ENCODE measurements at places on chromosomes 2 and 18. TPM values are rescaled to one million over a fixed set of nuclear protein-coding genes. Genes with fewer than 3 reads are reported as not detected.
A peak's percentile ranks its signal among the peaks of the same experiment; 100 is the strongest.

- no peaks in the 10 kb centered on the region for H3K27me3 ChIP-seq
- peaks cover 53% of the 10 kb centered on the region for H3K4me1 ChIP-seq
- no peak for DNase-seq
- no peak overlapping the region for H3K27ac ChIP-seq
- H3K36me3 ChIP-seq, result no peaks in the 10 kb centered on the region
These were observed 82.1 kb downstream of the CDC42EP3 start for GRCh38 chr2:37589298-37589697.

- no peaks in the 10 kb centered on the region for H3K27me3 ChIP-seq
- H3K36me3 ChIP-seq, result no peaks in the 10 kb centered on the region
- H3K4me1 ChIP-seq, result no peaks in the 10 kb centered on the region
- DNase-seq, result no peak
- H3K27ac ChIP-seq, result no peak overlapping the region
These were observed 143.7 kb upstream of the RPRM start for GRCh38 chr2:153622285-153622684.

DNA sequence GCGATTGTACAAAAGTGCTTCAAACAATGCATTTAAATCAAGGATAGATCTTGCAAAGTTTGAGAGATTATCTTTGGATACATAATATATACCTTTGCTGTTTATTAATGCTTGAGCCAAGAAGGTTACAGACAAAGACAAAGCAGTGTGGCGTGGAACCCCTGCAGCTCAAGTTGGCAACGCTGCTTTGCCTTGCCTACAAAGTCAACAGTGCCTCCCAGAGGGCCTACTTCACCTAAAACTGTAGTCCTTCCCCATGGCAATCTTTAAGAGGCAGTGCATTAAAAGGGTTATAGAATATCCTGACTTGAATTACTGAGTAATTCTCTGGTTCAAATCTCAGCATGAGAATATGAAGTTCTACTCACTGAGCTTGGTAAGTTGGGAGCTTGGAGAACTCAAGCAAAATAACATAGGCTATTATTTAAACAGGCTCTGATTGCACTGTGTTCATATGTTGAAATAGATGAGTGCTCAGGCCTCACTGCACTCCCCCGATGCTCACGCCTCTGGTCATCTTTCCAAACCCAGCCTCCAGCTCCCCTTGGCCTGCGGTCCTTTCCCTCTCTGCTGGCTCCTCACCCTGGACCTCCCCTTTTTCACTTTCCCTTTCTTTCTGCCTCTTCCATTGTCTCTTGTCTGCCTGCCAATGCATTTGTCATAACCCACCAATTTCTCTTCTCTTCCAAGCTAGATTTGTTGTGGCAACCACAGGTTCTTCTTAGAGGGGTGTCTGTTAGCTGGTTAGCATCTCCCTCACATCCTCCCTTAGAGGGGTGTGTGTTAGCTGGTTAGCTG lies 96.5 kb downstream of the MYT1L start:
- DNase-seq, result no peak
- H3K27ac ChIP-seq, result no peak overlapping the region
- no peak overlapping the region for H3K4me3 ChIP-seq
- H3K4me1 ChIP-seq, result no peaks in the 10 kb centered on the region

CHST10 gene
- polyA plus RNA-seq, result 5.7 TPM

DNA sequence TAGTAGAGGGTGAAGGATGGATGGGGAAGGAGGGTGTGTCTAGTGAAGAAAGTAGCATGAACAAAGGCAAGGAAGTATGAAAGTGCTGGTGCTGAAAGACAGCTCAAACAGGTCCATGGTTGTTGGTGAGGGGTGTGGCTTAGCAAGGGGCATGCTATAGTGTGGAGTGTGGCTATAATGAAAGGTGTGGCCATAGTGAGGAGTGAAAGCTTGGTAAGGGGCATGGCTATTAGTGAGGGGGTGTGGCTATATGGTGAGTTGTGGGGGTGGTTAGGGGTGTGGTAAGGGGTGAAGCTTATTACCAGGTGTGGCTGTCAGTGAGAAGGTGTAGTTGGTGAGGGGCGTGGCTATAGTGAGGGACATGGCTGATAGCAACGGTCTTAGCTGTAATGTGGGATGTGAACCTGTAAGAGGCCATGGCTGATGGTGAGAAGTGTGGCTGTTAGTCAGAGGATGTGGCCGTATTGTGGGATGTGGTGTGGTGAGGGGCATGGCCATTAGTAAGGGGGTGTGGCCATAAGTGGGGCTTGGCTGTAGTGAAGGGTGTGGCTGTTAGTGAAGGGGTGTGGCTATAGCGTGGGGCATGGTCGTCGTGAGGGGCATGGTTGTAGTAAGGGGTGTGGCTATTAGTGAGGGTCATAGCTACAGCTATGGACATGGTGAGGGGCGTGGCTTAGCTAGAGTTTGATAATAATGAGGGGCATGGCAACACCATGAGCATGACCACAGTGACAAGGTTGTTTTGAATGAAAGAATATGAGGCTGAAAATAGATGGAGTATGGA lies 549.6 kb downstream of the FBXO15 start:
- no peak overlapping the region for H3K27ac ChIP-seq
- no peak for DNase-seq
- H3K4me3 ChIP-seq, result no peak overlapping the region
- no peaks in the 10 kb centered on the region for H3K36me3 ChIP-seq

DNA sequence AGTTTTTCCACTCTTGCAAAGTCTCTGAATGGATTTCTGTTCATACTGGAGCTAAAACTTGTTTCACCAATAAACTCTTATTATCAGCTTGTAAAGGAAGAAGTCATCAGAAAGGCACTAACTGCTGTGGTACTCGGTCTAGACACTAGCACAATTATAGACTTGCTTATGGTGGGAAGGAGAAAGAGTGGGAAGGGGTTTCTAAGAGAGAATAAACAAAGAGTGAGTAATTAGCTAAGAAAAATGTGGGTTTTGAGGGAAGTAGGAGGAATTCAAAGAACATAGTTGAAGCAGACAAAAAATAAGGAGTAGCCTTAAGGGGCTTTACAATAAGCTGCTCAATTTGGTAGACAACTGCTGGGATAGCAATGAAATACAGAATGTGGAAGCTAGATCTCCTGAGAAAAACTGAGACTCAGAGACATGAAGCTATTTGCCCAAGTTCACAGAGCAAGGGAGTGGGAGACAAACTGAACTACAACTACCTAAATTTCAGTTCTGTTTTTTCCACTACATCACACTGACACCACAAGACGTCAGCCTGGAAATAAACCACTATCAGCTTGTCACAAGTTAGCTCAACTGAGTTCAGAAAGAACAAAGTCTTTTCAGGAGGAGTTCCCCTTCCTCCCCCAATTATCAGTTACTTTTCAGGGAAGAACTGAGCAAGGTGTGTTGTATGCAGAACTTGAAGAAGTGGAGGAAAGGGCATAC lies 59.7 kb downstream of the MAP4K3 start:
- peak overlapping the region; percentile 45 for H3K27ac ChIP-seq
- DNase-seq, result no peak
- H3K27me3 ChIP-seq, result no peaks in the 10 kb centered on the region
- H3K4me3 ChIP-seq, result no peak overlapping the region

GAREM2 gene
- polyA plus RNA-seq, result 6.3 TPM

SERPINB4 gene
- not detected for polyA plus RNA-seq

- no peak overlapping the region for H3K4me3 ChIP-seq
- no peaks in the 10 kb centered on the region for H3K27me3 ChIP-seq
- no peaks in the 10 kb centered on the region for H3K4me1 ChIP-seq
These were observed 191.3 kb downstream of the AGAP1 start for GRCh38 chr2:235685024-235685721.

All from spleen (tissue), 13 donors.